ENCODE measurements at places on chromosomes 6 and 20. TPM values are rescaled to one million over a fixed set of nuclear protein-coding genes. Genes with fewer than 3 reads are reported as not detected.

Gene LY6G5C
- total RNA-seq: 1.2 TPM

Gene EEF1A1
- 10,681 TPM for total RNA-seq

Gene IMPG1
- total RNA-seq: not detected

Gene SIRPA
- total RNA-seq: 9.3 TPM

Gene ZSCAN23
- total RNA-seq: 10.8 TPM

Gene FAM50B
- 11.8 TPM for total RNA-seq

Gene PRSS16
- total RNA-seq: not detected

Gene SLCO4A1
- 1.7 TPM for total RNA-seq

Gene UBE2C
- 3.2 TPM for total RNA-seq

Gene DOK5
- total RNA-seq: 152 TPM

Gene TRDN
- 0.25 TPM for total RNA-seq

Gene TRIM40
- total RNA-seq: not detected

Gene SMPDL3A
- 8.9 TPM for total RNA-seq

Gene RHAG
- total RNA-seq: 0.49 TPM

Gene NTSR1
- total RNA-seq: 5.7 TPM

Gene UCKL1
- 17.5 TPM for total RNA-seq

Gene CRIP3
- total RNA-seq: 3.0 TPM

Gene IL17F
- 0.25 TPM for total RNA-seq

Gene GLYATL3
- not detected for total RNA-seq

Gene CDSN
- not detected for total RNA-seq

Gene SYCP2L
- total RNA-seq: 7.1 TPM

Gene TNXB
- 10.1 TPM for total RNA-seq

Gene LTV1
- total RNA-seq: 10.1 TPM

Gene HRH3
- total RNA-seq: 0.49 TPM

Gene NR2E1
- total RNA-seq: 10.8 TPM

Gene ATP6V1G2
- total RNA-seq: 57.5 TPM

Gene DACT2
- total RNA-seq: 1.7 TPM

Gene PNLDC1
- not detected for total RNA-seq

Gene GDAP1L1
- total RNA-seq: 98.6 TPM

Gene PROCR
- total RNA-seq: 3.9 TPM

Gene SIRPB1
- total RNA-seq: not detected

Gene PTGIS
- total RNA-seq: 4.9 TPM

Gene ADGRB3
- total RNA-seq: 110 TPM

Gene XRN2
- total RNA-seq: 70.3 TPM

Gene PBOV1
- not detected for total RNA-seq

Gene AIG1
- total RNA-seq: 29.5 TPM

Gene DEFB110
- not detected for total RNA-seq

Gene BFSP1
- 0.49 TPM for total RNA-seq
